Muscle of leg (tissue), 16 donors: ENCODE measurements at places on chromosomes 4 and X. TPM values are rescaled to one million over a fixed set of nuclear protein-coding genes. Genes with fewer than 3 reads are reported as not detected.

- H3K4me1 ChIP-seq, result no peaks in the 10 kb centered on the region
- H3K36me3 ChIP-seq, result no peaks in the 10 kb centered on the region
- no peak for DNase-seq
- no peak overlapping the region for H3K27ac ChIP-seq
- no peak overlapping the region for H3K4me3 ChIP-seq
- no peaks in the 10 kb centered on the region for H3K27me3 ChIP-seq
These were observed 204.8 kb downstream of the CFAP299 start for GRCh38 chr4:80540349-80540748.

Gene MAGEA8
- total RNA-seq, result not detected

DNA sequence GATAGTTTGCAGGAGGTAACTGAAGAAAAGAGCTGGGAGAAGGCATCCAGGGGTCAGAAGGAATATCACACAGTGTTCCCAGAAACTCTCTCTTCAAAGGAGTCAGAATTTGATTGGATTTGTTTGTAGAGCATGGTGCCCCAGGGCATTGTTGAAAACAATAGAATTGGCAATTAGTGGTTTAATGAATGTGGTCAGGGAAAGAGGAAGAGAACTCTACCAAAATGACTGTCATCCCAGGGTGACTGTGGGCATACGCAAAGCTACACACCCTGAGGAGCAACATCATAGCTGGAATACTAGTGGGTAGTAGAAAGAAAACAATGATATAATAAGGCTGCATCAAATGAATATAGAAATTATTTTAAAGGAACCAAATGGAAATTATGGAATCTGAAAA is 21.5 kb downstream of the TNIP2 start:
- H3K27me3 ChIP-seq, result no peaks in the 10 kb centered on the region
- H3K36me3 ChIP-seq, result peaks cover 35% of the 10 kb centered on the region
- no peaks in the 10 kb centered on the region for H3K4me1 ChIP-seq
- DNase-seq, result no peak

DNA sequence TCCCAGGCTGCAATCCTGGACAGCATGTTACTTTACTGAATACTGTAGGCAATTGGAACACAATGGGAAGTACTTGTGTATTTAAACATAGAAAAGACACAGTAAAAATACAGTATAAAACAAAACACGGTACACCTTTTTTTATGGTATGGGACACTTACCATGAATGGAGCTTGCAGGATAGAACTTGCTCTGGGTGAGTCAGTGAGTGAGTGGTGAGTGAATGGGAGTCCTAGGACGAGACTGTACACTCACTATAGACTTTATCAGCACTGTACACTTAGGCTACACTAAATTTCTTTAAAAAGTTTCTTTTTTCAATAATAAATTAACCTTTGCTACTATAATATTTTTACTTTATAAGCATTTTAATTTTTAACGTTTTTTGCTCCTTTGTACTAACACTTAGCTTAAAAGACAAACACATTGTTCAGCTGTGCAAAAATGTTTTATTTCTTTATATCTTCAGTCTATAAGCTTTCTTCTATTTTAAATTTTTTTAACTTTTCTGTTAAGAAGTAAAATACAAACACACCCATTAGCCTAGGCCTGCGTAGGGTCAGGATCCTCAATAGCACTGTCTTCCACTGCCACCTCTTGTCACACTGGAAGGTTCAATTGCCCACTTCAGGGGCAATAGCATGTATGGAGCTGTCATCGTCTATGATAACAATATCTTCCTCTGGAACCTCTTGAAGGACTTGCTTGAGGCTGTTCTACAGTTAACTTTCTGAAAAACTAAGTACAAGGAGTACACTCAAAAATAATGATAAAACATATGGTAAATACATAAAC is 293.5 kb upstream of the FSTL5 start:
- H3K27ac ChIP-seq, result no peak overlapping the region
- no peak for DNase-seq
- H3K36me3 ChIP-seq, result no peaks in the 10 kb centered on the region
- H3K4me3 ChIP-seq, result no peak overlapping the region

- H3K27ac ChIP-seq, result no peak overlapping the region
- no peak overlapping the region for H3K4me3 ChIP-seq
- no peak for DNase-seq
- H3K4me1 ChIP-seq, result no peaks in the 10 kb centered on the region
- no peaks in the 10 kb centered on the region for H3K36me3 ChIP-seq
These were observed 328.7 kb upstream of the PPARGC1A start for GRCh38 chr4:24218566-24218965.

Gene IRAK1
- 20.7 TPM for total RNA-seq

GRCh38 chrX:133910539-133910938 is 74.9 kb downstream of the GPC3 start:
- H3K27me3 ChIP-seq, result no peaks in the 10 kb centered on the region
- no peaks in the 10 kb centered on the region for H3K36me3 ChIP-seq
- no peak overlapping the region for H3K27ac ChIP-seq
- H3K4me1 ChIP-seq, result peaks cover 5% of the 10 kb centered on the region
- H3K4me3 ChIP-seq, result no peak overlapping the region

- H3K27ac ChIP-seq, result no peak overlapping the region
- no peaks in the 10 kb centered on the region for H3K4me1 ChIP-seq
- H3K27me3 ChIP-seq, result no peaks in the 10 kb centered on the region
- peaks cover 40% of the 10 kb centered on the region for H3K36me3 ChIP-seq
These were observed 31.5 kb upstream of the NUP54 start for GRCh38 chr4:76179398-76180318.

DNA sequence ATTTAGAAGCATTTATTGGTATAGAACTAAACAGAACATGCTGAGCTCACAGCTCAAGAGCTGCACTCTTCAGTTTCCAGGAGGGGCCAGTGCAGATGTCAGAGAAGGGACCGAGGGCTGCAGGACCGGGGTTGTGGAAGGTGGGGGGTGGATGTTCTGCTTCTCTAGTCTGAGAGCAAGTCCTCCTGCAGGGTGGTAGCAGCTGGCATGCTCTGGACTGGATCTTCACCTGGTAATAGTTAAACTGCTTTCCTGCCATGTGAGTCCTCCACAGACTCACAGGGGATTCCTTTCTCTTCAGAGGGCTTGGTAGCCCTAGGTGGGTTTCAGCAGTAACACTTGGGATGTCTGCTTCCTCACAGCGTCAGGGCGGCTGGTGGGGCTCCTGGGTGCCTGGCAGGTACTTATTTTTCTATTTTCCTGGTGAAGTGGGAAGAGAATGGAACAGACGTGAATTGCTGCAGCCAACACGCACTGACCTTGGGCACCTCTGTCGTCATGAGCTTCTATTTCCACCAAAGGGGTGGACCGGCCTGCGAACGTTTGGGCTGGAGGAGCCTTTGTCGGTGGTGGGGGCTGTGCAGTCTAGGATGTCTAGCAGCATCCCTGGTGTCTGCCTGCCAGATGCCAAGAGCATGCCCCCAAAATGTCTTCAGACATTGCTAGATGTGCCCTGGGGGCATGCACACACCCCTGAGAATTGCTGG is 2.5 kb downstream of the MAEA start:
- peaks cover 17% of the 10 kb centered on the region for H3K36me3 ChIP-seq
- H3K27me3 ChIP-seq, result no peaks in the 10 kb centered on the region
- no peak overlapping the region for H3K27ac ChIP-seq
- H3K4me3 ChIP-seq, result no peak overlapping the region
- peaks cover 19% of the 10 kb centered on the region for H3K4me1 ChIP-seq

DNA sequence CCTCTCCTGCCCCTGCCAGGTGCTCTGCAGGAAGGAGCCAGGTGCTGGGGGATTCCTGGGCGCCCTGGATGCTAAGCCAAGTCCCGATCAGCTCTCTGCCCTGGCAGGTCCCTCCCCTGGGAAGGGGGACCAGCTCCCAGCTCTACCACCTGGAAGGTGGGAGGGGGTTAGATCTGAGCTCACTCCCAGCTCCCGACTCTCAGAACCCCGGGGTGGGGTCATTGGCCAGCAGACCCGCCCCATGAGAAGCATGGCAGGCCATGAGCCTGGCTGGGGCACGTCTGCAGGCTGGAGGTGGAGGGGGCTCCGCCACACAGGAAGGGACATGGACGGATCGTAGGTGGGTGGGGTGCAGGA is 83.4 kb upstream of the NKX1-1 start:
- peaks cover 43% of the 10 kb centered on the region for H3K27me3 ChIP-seq
- H3K4me1 ChIP-seq, result peaks cover 18% of the 10 kb centered on the region
- DNase-seq, result no peak
- no peak overlapping the region for H3K27ac ChIP-seq

Gene ARX
- 1.4 TPM for total RNA-seq

DNA sequence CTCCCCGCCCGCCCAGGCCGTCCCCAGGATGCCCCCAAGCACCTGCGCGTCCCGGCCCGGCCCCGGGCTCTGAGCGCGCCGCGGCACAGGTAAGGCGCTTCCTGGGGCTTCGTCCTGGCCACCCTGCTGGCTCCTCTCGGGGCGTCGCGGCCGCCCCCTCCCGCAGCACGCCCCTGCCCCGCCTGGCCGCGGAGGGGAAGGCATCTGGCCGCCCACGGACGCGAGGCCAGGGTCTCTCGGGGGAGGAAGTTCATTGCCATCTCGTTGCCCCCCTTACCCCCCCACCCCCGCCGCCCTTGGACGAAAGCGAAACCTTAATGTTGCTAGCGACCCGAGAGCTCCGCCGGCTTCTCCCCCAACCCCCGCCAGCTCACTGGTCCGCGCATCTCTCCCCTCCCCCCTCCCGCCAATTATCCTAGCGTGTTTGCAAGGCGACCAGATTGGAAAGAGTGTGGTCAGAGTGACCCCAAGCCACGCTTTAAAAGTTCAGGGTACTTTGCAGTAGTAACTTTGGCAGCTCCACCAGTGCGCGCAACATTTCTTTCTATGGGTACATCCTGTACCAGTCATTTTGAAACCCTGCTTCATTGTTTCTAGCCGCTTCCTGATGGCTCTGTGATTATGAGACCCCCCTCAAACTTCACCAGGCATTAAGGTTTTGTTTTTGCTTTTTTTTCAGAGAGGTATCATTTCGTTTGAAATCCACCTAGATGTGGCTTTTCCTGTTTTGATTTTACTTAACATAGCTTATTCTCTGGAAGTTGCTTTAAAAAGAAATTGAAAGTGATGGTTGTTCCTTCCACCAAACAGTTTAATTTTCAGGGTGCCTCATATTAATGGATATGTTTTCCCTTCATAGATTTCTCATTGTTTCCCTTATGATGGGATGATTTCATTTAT is 626 bp downstream of the TBC1D1 start:
- peaks cover 10% of the 10 kb centered on the region for H3K4me1 ChIP-seq
- DNase-seq, result peak; percentile 26
- H3K36me3 ChIP-seq, result no peaks in the 10 kb centered on the region
- peak overlapping the region; percentile 64 for H3K4me3 ChIP-seq
- no peak overlapping the region for H3K27ac ChIP-seq

DNA sequence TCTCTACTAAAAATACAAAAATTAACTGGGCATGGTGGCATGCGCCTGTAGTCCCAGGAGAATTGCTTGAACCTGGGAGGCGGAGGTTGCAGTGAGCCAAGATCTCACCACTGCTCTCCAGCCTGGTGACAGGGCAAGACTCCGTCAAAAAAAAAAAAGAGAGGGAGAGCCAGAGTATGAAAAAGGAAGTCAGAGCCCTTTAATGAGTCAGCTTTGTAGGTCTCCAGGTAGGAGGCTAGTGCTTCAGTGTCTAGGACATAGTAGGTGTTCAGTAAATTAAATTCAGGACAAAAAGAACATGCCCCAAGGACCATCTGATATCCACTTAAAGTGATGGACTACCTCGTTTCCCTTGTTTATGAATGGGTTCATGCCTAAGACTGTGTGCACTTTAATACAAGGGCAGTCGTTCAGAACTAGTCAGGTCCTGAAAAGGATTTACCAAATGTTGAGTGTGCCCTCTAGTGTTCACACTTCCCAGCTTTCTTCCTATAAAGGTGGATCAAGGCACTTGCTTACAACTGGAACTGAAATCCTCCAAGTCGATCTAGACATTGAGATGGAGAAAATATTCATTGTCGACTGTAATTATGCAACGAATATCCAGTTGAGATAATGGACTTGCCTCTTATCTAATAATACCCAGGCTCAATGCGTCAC is 29.0 kb downstream of the F9 start:
- H3K4me3 ChIP-seq, result no peak overlapping the region
- H3K36me3 ChIP-seq, result no peaks in the 10 kb centered on the region
- H3K27me3 ChIP-seq, result peaks cover 7% of the 10 kb centered on the region
- H3K27ac ChIP-seq, result no peak overlapping the region

Gene MAGED4B
- total RNA-seq, result 30.1 TPM

- no peak for DNase-seq
- H3K27me3 ChIP-seq, result no peaks in the 10 kb centered on the region
- H3K36me3 ChIP-seq, result no peaks in the 10 kb centered on the region
- H3K4me3 ChIP-seq, result no peak overlapping the region
- no peaks in the 10 kb centered on the region for H3K4me1 ChIP-seq
These were observed 1050.0 kb upstream of the INTU start for GRCh38 chr4:126582737-126583136.

- no peak overlapping the region for H3K4me3 ChIP-seq
- H3K27ac ChIP-seq, result no peak overlapping the region
- peak; percentile 43 for DNase-seq
- no peaks in the 10 kb centered on the region for H3K4me1 ChIP-seq
- no peaks in the 10 kb centered on the region for H3K27me3 ChIP-seq
These were observed 644.5 kb upstream of the ATOH1 start for GRCh38 chr4:93184053-93184452.

- H3K4me3 ChIP-seq, result peak within 1 kb of the TSS; percentile 71
- peaks cover 2% of the 10 kb centered on the region for H3K4me1 ChIP-seq
- peak; percentile 81 for DNase-seq
- peak within 1 kb of the TSS; percentile 90 for H3K27ac ChIP-seq
These were observed at the start of gene KLHL13 for GRCh38 chrX:118116713-118117550. TSS of gene KLHL13 (minus strand) at chrX:118116810. CDS start at chrX:118028473, 88,337 bp downstream.

GRCh38 chr4:168335621-168336020 is 17.1 kb upstream of the DDX60 start:
- no peak overlapping the region for H3K4me3 ChIP-seq
- H3K4me1 ChIP-seq, result no peaks in the 10 kb centered on the region
- no peaks in the 10 kb centered on the region for H3K27me3 ChIP-seq
- peak; percentile 66 for DNase-seq

GRCh38 chrX:17374619-17375366 is at the start of gene NHS:
TSS of gene NHS (plus strand) at chrX:17375200. CDS start at chrX:17375758, 558 bp downstream.
- H3K36me3 ChIP-seq, result no peaks in the 10 kb centered on the region
- H3K4me3 ChIP-seq, result peak within 1 kb of the TSS; percentile 57

- H3K4me3 ChIP-seq, result peak within 1 kb of the TSS; percentile 5
- H3K27me3 ChIP-seq, result no peaks in the 10 kb centered on the region
- no peaks in the 10 kb centered on the region for H3K4me1 ChIP-seq
- H3K27ac ChIP-seq, result no peak within 1 kb of the TSS
These were observed at the start of gene SULT1E1 for GRCh38 chr4:69860052-69860451. TSS of gene SULT1E1 (minus strand) at chr4:69860145. CDS start at chr4:69857644, 2,501 bp downstream.

GRCh38 chrX:15564981-15565579 is 35.7 kb downstream of the ACE2 start:
- H3K4me1 ChIP-seq, result no peaks in the 10 kb centered on the region
- no peak overlapping the region for H3K27ac ChIP-seq
- peaks cover 34% of the 10 kb centered on the region for H3K27me3 ChIP-seq
- no peak overlapping the region for H3K4me3 ChIP-seq
- H3K36me3 ChIP-seq, result no peaks in the 10 kb centered on the region
- peak; percentile 53 for DNase-seq
